ENCODE measurements at places on chromosomes 5 and 9.

- no peak for DNase-seq
Observed at GRCh38 chr5:180601591-180602480, 10.5 kb upstream of the SCGB3A1 start.

DNA sequence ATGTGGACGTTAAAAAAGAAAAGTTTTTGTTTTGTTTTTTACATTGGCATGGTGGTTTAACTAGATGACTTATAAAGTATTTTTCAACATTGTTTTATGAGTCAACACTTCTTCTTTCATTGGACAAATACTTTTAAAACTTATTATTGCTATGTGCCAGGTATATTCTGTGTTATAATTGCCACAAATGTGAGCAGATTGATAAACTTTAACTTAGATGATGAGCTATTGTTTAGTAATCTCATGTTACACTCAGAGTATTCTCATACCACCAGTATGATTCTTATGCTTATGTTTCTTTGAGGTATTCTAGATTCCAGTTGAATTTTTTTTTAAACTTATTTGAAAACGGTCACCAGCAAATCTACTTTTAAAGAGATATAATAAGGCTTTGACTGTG, 60.3 kb downstream of the RASA1 start:
- DNase-seq, result no peak

- peak; percentile 73 for DNase-seq
Observed at GRCh38 chr5:157390551-157391297, 69.3 kb upstream of the NIPAL4 start.

GRCh38 chr5:88941581-88941980, 58.6 kb upstream of the MEF2C start:
- no peak for DNase-seq

- no peak for DNase-seq
Observed at GRCh38 chr9:20746967-20747366, 62.9 kb downstream of the FOCAD start.

DNA sequence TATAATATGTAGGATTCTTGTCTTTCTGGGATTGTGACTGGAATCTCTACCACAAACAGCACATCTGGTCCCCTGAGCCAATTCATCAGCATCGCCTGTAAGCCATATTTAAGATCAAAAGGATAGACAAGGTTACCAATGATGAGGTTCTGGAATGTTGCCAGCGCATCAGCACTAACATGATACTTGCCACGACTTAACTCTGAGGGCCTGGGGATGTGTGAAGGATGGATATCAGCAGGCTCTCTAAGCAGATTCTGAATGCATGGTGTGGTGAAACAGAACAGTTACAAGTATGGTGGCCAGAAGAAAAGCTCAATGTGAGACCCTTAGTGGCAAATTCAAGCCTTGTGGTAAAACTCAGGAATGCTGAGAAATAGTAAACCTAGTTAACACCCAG, 143.0 kb downstream of the XRCC4 start:
- no peak for DNase-seq

- DNase-seq, result no peak
Observed at GRCh38 chr9:135136481-135136880, 49.0 kb downstream of the OLFM1 start.
